ENCODE measurements at places on chromosomes 16 and 17. TPM values are rescaled to one million over a fixed set of nuclear protein-coding genes. Genes with fewer than 3 reads are reported as not detected.

NPIPB9 gene
- total RNA-seq, result 1.9 TPM

CX3CL1 gene
- total RNA-seq, result 3.3 TPM

C16orf95 gene
- total RNA-seq, result 4.3 TPM

CDYL2 gene
- 30.6 TPM for total RNA-seq

TBC1D3 gene
- total RNA-seq, result not detected

SYNGR2 gene
- total RNA-seq, result 48.0 TPM

Data from dermis blood vessel endothelial cell (primary cell).